ENCODE measurements at places on chromosomes 11 and 22.

- DNase-seq, result no peak
Observed at GRCh38 chr22:27676545-27677213, 124.9 kb downstream of the MN1 start.

DNA sequence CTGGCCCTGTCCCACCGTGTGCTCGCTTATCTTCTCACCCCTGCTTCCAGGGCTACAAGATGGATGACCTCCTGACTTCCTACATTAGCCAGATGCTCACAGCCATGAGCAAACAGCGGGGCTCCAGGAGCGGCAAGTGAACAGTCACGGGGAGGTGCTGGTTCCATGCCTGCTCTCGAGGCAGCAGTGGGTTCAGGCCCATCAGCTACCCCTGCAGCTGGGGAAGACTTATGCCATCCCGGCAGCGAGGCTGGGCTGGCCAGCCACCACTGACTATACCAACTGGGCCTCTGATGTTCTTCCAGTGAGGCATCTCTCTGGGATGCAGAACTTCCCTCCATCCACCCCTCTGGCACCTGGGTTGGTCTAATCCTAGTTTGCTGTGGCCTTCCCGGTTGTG lies 86.5 kb downstream of the MYO7A start:
- no peak for DNase-seq

GRCh38 chr22:46574993-46575910 lies 37.8 kb upstream of the CELSR1 start:
- DNase-seq, result no peak

DNA sequence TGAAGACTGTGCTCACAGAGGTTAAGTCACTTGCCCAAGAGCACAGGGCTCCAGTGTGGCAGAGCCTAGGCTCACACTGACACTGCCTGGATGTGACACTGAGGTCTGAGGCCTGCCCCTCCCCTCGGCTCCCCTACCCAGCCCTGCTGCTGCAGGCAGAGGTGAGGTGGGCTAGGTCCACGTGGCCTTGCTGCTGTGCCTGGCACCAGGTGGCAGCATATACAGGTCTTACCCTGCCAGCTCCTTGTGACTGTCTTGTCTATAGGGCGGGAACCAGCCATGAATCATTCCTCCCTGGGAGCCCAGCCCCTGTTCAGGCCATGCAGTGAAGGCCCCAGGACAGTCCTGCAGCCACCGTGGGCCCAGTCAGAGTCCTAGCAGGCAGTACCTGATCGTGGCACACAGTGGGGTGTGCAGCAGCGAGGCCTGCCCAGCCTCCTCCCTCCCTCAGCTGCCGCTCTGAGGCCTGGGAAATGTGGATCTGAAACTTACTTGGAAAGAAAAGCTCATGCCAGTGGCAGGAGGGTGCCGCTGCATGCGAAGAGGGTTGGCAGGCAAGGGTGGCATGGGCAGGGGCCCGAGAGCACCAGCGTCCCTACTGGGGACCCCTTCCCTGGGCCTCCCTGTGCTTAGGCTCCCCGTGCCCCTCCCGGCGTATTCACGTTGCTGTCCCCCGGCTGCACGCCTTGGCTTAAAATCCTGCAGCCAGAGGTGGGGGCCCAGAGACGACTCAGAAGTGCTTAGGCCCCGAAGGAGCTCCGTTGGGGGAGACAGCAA lies 1.2 kb upstream of the CERK start:
- DNase-seq, result no peak

GRCh38 chr22:27881421-27881820 lies 37.6 kb downstream of the PITPNB start:
- no peak for DNase-seq

GRCh38 chr22:32809786-32810554 lies 8.5 kb downstream of the TIMP3 start:
- DNase-seq, result no peak

GRCh38 chr11:68710409-68710808 lies 26.1 kb downstream of the GAL start:
- DNase-seq, result no peak

GRCh38 chr11:122900587-122901202 lies 18.1 kb downstream of the JHY start:
- no peak for DNase-seq
